ENCODE measurements at places on chromosomes 12 and 14.

- DNase-seq: no peak
Observed at GRCh38 chr12:82517027-82517426, 158.7 kb downstream of the METTL25 start.

GRCh38 chr14:37197421-37198272, at the start of gene MIPOL1:
Gene MIPOL1, plus strand, starts transcription at chr14:37197937. Its CDS starts 49,952 bp downstream, at chr14:37247889.
- peak; percentile 8 for DNase-seq

GRCh38 chr14:69226736-69227135, 33.2 kb upstream of the GALNT16 start:
- DNase-seq: no peak

DNA sequence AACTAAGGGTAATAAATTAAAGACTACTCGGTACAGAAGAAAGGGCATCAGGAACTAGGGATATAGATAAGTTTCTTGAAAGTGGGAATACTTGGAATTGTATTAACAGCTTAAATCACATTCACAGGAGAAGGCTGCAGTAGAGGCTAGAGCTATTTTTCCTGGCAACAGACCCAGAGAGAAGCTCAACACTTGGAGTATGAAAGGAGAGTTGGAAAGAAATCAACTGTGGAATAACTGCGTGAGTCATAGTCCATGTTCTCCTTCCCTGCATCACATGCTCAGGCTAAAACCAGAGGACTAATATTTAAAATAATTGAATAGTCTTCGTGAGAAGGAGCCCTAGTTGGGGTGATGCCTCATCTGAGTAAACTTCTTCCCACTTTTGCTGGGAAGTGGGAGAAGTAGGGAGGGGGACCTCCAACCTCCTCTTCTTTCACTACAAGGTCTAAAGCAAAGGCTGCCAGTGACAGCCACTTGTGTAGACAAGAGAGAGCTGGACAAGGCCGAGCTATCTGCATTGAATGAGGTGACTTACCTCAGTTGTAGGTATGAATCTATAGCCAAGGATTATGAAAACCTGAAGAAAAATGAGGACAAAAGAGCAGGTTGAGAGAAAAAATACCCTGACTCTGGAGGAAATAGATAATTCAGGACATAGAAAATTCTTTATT, 32.7 kb downstream of the DYRK2 start:
- DNase-seq: no peak

Data from activated naive CD8-positive, alpha-beta T cell treated with anti-CD3 and anti-CD28 coated beads, Interleukin-2, amount 50 U/mL, for 24 hours (primary cell).